ENCODE measurements at places on chromosomes 7 and 10. TPM values are rescaled to one million over a fixed set of nuclear protein-coding genes. Genes with fewer than 3 reads are reported as not detected.

The RSPH10B2 gene
- total RNA-seq: 0.37 TPM

The SHTN1 gene
- total RNA-seq: not detected

The MBLAC1 gene
- 1.9 TPM for total RNA-seq

The GLUD1 gene
- 96.5 TPM for total RNA-seq

The SEC61A2 gene
- total RNA-seq: 20.8 TPM

The SPDYE5 gene
- total RNA-seq: not detected

The SPDYE2 gene
- not detected for total RNA-seq

The INPP5F gene
- 45.9 TPM for total RNA-seq

DNA sequence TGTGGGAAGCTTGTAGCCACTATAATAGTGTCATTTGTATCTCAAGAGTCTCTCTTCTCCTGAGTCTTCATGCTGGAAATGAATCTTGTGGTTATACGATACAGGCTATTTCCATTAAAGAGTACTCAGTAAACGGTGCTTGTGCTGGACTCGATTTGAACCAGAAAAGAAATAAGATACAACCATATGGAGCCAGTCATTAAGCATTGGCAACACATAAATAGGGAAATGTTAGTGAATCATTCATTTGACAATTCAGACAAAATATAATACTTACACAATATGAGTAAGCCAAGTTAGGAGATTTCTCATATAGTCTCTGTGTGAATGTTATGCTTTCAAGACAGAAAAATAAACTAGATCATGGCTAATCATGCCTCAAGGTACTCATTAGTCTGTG, 356.8 kb downstream of the PLXDC2 start:
- DNase-seq: no peak

DNA sequence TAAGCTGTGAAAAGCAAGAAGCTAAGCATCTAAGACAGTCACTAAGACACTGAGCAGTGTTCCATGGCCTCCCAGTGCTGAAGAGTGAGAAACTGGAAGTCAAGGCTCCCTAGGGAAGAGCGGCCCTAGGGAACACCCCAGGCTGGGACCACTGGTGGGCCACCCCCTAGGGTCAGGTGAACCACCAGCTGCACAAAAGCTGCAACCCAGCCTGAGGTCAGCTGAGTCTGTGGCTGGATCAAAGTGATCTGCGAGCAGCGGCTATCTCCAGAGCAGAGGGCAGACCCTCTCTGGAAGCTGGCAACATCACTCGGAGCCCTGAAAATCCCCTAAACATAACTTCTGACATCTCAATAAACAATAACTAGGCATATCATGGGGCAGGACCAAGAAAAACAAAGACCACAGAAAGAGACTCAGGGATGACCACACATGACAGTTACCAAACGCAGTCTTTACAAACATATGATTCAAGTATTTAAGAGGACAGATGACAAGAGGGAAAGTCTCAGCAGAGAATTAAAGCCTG, 125.8 kb downstream of the DLG5 start:
- DNase-seq: no peak

DNA sequence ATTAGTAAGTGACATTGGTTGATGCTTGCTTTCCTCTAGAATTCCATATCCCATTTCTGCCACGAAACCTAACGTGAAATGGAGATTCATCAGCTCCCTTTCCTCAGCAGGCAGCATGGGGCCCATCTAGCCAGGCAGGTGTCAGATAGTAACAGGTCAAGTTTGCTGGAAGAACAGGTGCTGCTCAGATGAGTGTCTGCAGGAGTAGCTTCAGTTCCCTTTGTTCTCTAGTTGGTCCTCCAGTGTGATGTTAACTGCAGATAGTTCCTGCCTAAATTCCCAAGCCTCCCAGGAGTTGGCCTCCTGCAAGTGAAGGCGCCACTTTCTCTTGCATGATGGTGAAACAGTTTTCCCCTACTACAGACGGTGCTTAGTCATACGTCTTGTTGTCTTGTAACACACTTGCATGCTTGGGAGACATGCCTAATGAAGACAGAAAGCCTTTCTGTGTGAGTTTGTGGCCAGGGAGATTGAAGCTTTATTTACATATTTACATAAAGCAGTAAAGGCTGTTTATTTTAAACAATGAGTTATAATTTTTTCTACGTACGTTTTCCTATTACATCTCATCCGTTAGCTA, 175.4 kb downstream of the CHN2 start:
- DNase-seq: no peak

DNA sequence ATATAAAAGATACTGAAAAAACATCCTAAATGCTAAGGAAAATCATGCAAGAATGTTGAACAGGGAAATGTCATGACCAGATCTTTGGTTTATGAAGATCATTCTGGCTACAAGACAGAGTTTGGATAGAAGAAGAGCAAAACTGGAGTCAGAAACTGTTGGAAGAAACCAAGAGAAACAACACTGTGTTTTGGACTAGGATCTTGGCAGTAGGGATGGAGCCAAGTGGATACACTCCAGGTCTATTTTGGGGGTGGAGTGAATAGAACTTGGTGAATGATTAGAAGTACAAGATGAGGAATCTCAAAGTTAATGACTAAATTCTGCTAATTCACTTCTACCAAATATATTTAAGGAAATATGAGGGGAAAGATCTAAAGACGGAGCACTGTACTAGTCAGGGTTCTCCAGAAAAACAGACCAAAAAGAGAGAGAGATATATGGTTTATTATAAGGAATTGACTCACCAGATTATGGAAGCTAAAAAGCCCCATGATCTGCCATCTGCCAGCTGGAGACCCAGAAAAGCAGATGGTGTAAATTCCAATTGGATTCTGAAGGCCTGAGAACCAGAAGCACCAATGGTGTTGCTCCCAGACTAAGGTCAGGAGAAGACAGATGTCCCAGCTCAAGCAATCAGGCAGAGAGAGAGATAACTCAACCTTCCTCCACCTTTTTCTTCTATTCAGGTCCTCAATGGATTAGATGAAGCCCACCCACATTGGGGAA, 254.9 kb downstream of the TRIL start:
- no peak for DNase-seq

- no peak for DNase-seq
Measured at GRCh38 chr7:22355620-22356009, 1.3 kb downstream of the RAPGEF5 start.

GRCh38 chr10:82817676-82818422, 942.9 kb downstream of the NRG3 start:
- no peak for DNase-seq

GRCh38 chr10:73581918-73582317, 9.2 kb downstream of the USP54 start:
- DNase-seq: no peak

DNA sequence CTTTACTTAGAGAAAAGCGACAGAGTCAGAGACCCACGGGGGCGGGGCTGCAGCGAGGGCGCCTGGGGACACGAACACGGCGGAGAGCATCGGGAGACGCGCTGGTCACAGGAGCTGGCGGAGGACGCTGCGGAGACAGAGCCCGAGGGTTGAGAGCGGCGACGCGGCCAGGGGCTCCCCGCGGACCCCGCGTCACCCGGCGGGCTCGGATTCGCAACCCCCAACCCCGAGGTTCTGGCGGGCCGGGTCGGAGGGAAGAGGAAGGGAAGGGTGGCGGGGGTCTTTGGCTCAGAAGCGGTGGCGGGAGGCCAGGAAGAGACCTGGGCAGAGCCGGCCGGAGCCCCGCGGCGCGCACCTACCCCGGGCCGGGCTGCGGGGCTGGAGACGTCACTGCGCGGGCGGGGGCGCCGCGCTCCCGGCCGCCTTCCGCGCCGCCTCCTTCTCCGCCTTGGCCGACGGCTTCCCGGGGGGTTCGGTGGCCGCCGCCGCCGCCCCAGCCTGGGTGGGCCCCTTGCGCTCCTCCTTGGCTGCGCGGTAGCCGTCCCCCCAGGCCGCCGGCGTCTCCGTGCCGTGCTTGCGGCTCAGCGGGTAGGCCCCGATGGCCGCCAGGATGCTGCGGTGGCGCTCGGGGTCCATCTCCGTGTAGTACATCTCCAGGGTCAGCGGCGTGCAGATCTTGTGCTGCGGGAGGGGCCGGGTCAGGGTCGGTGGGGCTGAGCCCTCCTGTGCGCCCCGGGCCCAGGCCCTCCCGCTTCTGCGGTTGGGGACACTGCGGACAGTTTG, 11.1 kb downstream of the CALY start:
- DNase-seq: no peak

GRCh38 chr10:76839276-76839675, 798.3 kb downstream of the KCNMA1 start:
- DNase-seq: no peak

GRCh38 chr10:116960066-116960776, 44.8 kb downstream of the SHTN1 start:
- DNase-seq: no peak

DNA sequence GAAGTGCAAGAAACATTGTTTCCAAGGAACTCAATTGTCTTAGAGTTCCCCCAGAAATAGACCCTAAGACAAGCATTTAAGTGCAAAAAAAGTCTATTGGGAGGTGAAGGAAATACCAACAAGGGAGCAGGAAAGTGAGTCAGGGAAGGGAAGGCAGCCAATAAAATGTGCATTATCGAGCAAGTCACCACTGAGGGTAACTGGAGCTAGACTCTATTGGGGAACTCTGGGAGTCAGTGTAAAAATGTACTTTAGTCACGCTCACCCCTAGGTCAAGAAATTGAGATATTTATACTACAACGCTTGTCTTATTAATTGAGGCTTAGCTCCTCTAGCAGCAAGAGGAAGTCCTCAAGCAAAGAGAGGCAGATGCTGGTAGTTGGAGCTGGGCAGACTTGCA, 137.7 kb downstream of the RTKN2 start:
- DNase-seq: no peak

DNA sequence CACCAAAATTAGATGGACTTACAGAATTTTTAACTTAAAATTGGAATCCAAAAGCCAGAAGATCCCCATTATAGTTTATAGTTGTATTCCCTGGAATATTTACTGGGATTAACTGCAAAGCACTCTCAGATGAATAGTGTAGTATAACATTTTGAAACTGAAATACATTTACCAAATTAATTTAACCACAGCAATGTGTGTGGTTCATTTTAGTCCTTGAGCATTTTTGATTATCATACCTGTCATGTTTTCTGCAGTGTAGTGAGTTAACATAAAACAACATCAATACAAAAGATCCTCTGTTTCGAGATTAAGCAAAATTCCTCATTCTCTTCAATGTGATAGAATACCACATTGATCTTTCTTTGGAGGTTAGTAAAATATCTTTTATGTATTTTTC, 3.7 kb downstream of the VIM start:
- no peak for DNase-seq

DNA sequence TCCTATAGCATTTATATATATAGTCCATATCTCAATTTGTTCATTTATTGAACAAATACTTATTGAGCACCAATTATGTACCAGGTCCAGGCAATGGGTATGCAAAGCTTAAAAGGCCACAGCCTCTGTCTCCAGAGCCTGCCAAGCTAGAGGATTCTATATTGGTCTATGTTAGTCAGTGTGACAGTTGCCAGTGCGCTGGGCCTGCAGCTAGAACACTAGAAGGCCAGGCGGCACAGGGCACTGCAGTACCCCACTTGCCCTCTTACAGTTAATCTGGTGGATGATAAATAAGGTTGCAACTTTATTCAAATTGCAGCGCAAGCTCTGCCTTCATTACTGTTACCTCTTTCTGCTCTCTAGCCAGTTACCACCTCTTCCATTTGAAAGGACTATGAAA, 68.8 kb downstream of the PPP1R3C start:
- DNase-seq: no peak

- DNase-seq: no peak
Measured at GRCh38 chr10:31242902-31243301, 76.1 kb upstream of the ZEB1 start.

DNA sequence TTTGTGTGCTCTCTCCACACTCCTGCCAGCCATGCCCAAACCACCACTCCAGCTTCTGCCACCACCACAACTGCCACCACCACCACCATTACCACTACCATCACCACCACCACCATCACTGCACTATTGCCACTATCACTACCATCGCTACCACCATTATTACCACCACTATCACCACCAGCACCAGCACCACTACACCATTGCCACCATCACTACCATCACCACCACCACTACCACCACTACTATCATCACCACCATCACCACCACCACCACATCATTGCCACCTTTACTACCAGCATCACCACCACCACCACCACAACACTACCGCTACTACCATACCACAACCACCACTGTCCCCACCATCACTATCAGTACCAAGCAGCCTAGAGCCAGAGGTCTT, 26.0 kb upstream of the ZNF800 start:
- DNase-seq: no peak

- no peak for DNase-seq
Measured at GRCh38 chr7:30027065-30027456, 559 bp upstream of the FKBP14 start.

DNA sequence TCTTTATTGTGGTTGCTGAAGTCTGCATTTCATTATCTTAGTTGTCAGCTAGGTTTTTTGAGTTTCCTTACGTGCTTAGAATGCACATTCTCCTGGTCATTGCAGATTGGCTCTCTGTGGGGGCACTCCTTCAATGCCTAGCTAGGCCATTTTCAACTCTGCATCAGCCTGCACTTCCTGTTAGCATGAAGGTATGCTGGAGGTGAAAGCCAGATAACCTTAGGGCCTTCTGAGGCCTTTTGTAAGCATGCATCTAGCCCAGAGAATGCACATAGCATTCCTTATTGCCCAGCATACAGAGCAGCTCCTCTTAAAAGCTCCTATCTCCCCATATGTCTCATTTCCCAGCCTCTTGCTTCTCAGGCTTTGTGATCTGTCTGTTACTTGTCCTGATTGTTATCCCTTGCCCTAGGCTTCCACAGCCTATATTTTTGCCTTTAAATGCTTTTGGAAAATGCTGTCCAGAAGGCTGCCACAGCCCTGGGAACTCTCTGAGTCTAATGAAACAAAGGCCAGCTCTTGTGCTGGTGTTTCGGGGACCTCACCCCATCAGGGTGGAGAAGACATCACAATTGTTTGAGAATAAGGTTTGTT, 108.1 kb upstream of the IGFBP3 start:
- DNase-seq: no peak

DNA sequence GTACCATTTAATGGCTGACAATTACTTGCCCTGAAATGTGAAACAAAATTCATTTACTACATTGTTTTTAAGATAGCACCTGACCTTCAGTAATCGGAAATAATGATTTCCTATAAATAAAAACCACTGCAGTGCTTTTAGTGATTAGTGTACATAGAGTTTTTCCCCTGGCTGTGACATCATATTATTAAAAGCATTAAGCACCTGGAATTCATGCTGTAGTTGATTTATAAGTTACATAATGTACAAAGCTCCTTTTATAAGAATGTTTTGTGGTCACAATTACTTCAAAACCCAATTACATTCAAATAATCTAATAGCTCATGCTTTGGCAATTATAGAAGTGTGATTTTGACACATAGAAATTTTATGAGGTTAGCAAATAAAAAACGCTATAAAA, 44.3 kb upstream of the EIF4H start:
- no peak for DNase-seq

- DNase-seq: no peak
Measured at GRCh38 chr7:157228864-157229422, 90.2 kb downstream of the UBE3C start.

DNA sequence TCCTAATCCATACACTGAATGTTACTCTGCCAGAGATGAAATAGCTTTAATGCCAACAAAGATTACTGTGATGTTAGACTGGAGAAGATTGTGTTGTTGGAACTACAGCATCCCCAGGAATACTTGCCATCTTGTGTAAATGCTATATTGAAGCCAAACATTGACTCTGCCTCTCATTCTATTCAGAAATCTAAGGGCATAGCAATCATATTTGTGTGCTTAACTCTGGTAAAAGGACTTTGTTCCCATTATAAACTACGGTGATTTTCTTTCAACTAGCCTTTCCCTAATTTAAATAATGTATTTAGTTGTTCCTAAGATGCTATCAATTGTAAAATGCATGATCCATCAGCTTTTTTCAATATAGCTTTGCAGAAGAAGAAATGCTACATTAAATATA, 498.4 kb upstream of the LRRN3 start:
- DNase-seq: no peak

Data from activated B cell treated with CpG ODN at 0.5 μM for 24 hours (primary cell).